Activated T-helper 1 cell treated with anti-CD3 and anti-CD28 coated beads, Interleukin-2, amount 50 U/mL, for 16 hours (primary cell): ENCODE measurements at places on chromosomes 2 and 18.

GRCh38 chr2:63786471-63786870, 55.2 kb upstream of the UGP2 start:
- DNase-seq = no peak

GRCh38 chr2:191402966-191403565, 157.9 kb downstream of the MYO1B start:
- no peak for DNase-seq

DNA sequence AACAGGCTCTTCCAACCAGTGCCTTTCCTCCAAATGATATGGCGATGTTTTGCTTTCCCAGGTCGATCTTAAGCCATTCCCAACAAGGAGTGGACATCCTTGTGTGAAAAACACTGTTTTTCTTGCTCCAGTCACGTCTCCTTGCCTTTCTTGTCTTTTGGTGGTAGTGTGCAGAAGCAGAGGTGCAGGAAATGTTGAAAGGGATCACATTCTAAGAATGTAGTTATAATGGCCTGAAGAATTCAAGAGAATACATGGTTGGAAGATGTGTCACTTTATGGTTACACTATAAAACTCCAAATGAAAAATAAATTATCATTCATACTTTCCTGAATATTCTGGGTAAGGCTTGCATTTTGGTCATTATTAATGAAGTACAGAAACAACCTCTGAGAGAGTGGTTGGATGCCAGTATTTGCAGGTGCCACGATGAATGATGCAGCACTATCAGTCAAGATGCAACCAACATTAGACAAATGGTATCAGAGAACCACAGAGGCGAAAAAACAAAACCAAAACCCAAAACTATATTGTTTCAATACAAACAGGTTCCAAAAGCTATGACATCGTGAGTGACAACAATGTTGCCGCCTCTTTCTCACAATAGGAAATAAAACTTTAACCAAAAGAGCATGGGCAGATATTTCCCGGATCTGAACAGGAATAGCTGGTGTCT, 27.5 kb upstream of the POLE4 start:
- no peak for DNase-seq

- DNase-seq = no peak
Measured at GRCh38 chr2:220227266-220227920, 600.0 kb downstream of the SLC4A3 start.

DNA sequence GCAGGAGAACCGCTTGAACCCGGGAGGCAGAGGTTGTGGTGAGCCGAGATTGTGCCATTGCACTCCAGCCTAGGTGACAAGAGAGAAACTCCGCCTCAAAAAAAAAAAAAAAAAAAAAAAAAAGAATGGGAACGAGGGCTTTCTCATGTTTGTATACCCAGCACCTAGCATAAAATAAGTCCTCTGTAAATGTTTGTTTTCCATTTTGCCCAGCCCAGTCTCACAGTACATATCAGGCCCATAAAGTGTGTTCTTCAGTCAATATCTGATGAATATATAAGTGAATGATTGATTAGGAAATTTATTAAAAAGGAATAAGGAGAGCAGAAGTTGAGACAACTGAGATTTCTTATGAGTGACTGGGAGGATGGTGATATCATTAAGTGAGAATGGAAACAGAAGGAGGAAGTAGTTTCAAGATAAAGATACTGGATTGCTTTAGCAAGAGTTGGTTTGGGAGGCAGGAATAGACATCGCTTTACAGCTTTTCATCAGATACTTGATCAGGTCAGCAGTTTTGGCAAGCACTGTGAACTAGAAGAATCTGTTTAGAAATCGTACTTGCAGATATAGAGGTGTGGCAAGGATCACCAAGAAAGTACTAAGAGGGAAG, 327.5 kb downstream of the KIAA1328 start:
- no peak for DNase-seq

- DNase-seq = no peak
Measured at GRCh38 chr2:220096406-220096805, 469.0 kb downstream of the SLC4A3 start.

DNA sequence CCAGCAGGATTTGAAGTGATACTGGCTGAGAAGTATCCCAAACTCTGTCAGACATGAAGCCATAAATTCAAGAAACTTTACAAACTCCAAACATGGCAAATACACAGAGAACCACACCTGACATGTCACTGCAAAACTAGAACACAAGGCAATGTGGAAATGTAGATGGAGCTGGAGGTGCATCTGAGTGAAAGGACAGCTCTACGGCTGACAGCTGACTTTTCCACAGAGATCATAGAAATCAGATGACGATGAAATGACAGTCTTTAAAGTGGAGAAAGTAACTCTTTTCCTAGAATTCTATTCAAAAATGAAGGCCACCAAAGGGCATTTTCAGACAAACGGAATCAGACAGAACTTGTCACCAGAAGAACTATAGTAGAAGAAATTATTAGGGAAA, 97.5 kb downstream of the LDLRAD4 start:
- no peak for DNase-seq

GRCh38 chr18:51089691-51090090, 59.7 kb downstream of the SMAD4 start:
- DNase-seq = no peak

DNA sequence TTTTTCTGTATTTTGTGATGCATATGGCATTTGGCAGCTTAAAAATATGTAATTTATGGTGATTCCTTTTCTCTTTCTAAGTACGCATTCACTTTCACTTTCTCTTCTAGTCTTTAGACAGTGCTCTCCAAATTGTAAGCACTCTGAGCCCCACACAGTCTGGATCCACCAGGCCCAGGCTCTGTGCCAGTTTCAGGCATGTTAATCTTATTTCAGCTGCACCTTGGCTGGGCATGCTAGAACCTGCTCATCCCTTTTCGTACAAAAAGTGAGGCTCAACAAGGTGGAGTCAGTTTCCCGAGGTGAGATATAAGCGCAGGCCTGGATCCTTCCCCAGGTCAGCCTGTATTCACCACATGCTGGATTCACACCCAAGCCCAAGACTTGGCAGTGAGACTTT, 203.9 kb downstream of the MTX2 start:
- DNase-seq = no peak

- no peak for DNase-seq
Measured at GRCh38 chr2:235695602-235695895, 201.7 kb downstream of the AGAP1 start.

- DNase-seq = no peak
Measured at GRCh38 chr2:85770786-85771409, 17.1 kb downstream of the ATOH8 start.

DNA sequence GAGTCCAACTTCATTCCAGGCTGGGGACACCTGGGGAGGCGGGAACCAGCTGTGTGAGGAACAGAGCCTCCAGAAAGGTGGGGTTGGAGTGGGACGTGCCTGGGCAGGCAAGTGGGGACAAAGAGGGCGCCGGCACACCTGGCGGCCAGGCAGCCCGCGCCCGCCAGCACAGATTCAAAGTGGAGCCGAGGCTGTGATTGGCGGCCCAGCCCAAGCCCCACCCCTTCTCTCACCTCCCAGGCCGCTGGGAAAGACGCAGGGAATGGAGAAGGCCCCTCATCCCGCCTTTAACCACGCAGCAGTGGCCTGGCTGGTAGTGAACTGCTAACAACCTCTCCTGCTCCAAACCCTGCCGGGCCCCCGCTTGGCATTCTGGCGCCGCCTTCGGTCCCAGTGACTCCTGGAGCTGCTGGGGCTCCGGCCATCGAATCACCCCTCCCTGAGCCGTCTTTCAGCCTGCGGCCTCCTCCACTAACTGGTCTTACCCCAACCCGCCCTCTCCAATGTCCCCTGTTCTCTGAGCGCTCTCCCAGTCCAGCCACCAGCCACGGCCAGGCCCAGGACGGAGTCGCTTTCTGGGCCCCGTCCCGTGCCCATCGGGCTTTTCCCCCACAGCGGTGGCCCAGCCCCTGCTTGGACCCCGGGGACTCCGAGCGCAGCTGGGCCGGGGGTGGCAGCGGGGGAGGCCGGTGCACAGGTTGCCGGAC, 27.9 kb upstream of the PTMA start:
- no peak for DNase-seq

- no peak for DNase-seq
Measured at GRCh38 chr2:118982039-118982438, 40.0 kb downstream of the MARCO start.

DNA sequence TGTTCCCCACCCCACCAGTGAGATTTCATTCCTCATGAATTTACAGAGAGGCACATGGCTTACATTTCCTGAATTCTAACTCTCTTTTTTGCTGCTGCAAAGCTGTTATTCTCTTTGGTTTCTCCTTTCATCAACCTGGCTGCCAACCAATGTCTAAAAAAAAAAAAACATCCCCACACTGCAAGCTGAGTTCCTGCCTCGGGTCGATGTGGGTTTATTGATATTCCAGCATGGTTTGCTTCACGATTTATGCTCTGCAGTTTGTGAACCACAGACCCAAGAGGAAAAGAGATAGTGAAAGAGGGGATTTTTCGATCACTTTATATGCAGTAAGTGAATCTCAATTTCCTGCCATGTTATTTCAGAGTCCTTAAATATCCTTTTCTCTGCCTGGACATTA, 363.6 kb downstream of the LPIN1 start:
- DNase-seq = no peak

DNA sequence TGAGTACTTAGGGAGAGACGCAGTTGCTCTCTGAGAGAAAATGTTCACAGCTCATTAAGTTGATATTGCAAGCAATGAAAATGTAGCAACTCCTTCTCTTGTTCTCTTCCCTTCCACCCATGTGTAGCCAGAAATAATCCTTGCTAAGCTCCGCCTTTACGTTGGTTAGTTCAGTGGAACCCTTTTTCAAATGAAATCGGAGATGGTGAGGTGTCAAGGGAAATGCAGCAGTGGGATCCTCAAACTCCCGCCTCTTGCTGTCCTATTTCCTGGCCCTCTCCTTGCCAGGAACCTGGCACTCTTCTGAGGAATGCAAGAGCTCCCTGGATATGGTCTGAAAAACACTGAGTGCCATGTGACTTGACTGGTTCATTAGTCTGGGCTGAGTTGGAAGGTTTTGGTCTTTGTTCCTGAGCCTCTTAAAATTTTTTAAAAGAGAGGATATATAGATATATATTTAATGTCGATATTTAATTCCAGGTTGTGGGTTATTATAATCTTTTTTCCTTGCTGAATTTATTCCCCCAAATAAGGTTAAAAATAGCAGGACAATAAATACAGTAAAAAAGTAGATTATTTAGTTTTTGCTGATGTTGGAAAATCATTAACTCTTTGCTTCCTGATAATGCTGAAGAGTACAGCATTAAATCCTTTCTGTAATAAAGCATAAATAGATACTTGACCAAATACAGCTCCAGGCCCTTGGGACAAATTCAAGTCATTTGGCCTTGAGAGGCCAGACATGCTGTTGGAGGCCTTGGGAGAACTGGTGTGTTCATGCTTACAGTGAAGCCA, 116.2 kb downstream of the EML6 start:
- no peak for DNase-seq

DNA sequence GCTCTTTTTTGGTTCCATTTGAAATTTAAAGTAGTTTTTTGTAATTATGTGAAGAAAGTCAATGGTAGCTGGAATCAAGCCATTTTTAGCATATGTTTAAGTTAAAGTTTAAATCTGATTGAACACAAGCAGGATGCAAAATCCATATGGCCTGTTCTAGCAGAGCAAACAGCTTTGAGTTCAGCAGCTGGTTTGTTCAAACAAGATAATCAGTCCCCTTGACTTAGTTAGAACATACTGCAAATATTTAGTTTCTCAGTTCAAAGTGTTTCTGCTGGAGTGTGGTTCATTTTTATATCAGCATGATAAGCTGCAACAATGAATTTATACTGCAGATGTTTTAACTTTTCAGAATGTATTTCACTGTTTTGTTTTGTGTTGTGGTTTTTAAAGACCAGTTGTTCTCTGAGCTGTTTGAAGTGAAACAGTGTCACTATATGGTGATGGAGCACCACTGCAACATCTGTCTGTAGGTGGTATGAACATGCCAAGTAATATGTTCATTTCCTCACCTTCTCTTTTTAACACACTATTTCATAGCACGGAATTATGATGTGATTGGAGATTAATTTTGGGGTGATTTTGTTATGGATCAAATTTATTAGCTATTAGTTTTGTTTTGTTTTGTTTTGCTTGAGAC, 125.3 kb downstream of the COL4A4 start:
- DNase-seq = no peak

GRCh38 chr2:50529600-50530218, 502.2 kb downstream of the NRXN1 start:
- no peak for DNase-seq

GRCh38 chr2:234565201-234565600, 68.3 kb upstream of the ARL4C start:
- no peak for DNase-seq

DNA sequence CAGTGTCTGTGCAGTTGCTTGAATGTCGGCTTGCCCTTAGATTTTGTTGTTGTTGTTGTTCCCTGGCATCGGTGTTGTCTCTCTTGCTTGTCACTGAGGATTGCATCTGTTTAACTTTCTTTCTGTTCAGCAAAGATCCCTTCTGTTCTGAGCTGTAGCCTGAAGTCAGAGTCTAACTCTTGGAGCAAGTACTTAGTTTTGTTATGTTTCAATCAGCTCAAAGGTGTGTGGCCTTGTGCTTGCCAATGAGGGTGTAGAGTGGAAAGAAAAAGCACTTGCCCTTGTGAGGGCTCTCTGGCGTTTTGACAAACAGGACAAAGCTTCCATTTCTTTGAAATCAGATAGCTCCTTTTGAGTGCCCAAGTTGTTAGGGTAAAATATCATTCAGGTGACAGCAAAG, 757.1 kb upstream of the CDH7 start:
- DNase-seq = no peak

DNA sequence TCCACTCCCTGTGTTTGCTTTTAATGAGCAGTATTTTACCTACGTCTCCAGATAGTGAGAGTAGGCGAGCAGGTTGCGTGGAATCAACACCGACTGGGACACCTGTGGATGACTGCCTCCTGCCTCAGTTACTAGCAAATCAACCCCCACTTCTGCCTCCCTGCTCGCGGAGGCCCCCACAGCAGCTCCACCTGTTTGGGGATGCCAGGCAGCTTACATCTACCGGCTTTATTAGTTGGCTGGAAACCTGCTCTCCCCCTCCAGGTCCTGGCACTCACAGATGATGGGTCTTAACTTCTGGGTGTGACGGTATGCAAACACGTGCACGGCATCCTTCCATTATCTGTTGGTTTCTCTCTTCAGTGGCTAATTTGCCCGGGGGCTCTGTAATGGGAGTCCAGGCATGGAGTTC, 164.4 kb upstream of the SESTD1 start:
- no peak for DNase-seq

DNA sequence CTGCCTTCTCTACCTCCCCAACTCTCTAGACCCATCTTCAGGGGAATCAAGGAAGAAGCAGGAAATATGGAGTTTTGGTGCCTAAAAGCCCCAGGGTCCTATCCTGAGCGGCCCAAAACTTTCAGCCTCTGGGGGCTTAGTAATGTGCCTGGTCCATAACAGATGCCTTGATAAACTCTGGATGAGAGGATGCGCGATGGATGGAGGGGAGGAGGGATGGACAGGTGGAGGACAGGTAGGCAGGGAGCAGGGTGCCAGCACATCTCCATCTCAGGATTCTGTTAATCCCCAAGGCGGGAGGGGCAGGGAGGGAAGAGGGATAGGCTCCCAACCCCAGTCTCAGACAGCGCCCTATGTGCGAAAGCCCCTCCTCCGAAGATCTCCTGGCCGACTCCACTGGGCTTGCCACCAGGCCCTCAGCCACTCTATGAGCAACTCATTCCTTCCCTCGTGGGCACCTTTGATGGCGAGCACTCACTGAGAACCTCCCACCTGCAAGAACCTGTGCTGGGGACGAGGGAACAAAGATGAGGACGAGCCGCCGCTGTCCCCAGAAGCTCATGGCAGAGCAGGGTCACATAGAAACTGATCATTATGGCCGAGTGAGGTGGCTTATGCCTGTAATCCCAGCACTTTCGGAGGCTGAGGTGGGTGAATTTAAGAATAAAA, 23.1 kb downstream of the HS1BP3 start:
- no peak for DNase-seq
